CD4-positive, CD25-positive, alpha-beta regulatory T cell (primary cell): ENCODE measurements at places on chromosomes 16 and 17. TPM values are rescaled to one million over a fixed set of nuclear protein-coding genes. Genes with fewer than 3 reads are reported as not detected.

GRCh38 chr17:20153231-20153630 lies 144.1 kb downstream of the SPECC1 start:
- DNase-seq, result no peak
- H3K4me3 ChIP-seq, result no peak overlapping the region
- no peak overlapping the region for H3K27ac ChIP-seq
- no peaks in the 10 kb centered on the region for H3K36me3 ChIP-seq

DNA sequence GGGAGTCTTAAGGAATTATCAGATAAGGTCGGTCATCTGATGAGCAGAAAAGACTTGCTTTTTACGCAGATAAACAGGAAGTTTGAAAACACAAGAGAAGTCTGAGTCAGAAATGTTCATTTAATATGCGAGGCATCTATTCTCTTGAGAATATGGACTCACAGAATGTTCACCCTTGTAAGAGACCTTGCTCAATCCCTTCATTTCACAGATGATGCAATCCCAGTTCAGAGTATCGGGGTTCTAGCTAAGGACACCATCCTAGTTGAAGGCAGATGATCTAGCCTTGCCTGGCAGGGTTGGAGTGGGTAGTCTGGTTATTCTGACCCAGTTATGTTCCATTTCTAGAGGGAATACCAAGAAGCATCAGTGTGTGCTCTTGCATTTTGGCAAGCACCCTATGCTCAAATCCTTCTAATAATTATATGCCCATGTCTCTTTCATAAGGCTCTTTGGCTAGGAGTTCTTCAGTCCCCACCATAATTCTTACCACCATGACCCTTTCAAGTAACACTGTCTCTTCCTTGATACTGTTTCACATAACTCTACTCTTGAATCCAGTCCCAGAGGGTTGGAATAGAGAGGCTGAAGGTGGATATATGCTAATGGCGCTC lies 42.5 kb downstream of the YPEL2 start:
- no peak for DNase-seq
- no peaks in the 10 kb centered on the region for H3K27me3 ChIP-seq
- peak overlapping the region; percentile 66 for H3K27ac ChIP-seq
- H3K4me1 ChIP-seq, result peaks cover 63% of the 10 kb centered on the region
- H3K4me3 ChIP-seq, result peak overlapping the region; percentile 75

GRCh38 chr16:22355487-22355908 lies 18.9 kb downstream of the CDR2 start:
- peak overlapping the region; percentile 66 for H3K4me3 ChIP-seq
- peaks cover 31% of the 10 kb centered on the region for H3K36me3 ChIP-seq
- H3K27ac ChIP-seq, result peak overlapping the region; percentile 70
- peaks cover 79% of the 10 kb centered on the region for H3K4me1 ChIP-seq

- no peaks in the 10 kb centered on the region for H3K4me1 ChIP-seq
- no peaks in the 10 kb centered on the region for H3K27me3 ChIP-seq
- no peak for DNase-seq
- no peak overlapping the region for H3K27ac ChIP-seq
Measured at GRCh38 chr16:52068447-52069074, 478.4 kb downstream of the TOX3 start.

The STXBP4 gene
- 3.0 TPM for polyA plus RNA-seq

DNA sequence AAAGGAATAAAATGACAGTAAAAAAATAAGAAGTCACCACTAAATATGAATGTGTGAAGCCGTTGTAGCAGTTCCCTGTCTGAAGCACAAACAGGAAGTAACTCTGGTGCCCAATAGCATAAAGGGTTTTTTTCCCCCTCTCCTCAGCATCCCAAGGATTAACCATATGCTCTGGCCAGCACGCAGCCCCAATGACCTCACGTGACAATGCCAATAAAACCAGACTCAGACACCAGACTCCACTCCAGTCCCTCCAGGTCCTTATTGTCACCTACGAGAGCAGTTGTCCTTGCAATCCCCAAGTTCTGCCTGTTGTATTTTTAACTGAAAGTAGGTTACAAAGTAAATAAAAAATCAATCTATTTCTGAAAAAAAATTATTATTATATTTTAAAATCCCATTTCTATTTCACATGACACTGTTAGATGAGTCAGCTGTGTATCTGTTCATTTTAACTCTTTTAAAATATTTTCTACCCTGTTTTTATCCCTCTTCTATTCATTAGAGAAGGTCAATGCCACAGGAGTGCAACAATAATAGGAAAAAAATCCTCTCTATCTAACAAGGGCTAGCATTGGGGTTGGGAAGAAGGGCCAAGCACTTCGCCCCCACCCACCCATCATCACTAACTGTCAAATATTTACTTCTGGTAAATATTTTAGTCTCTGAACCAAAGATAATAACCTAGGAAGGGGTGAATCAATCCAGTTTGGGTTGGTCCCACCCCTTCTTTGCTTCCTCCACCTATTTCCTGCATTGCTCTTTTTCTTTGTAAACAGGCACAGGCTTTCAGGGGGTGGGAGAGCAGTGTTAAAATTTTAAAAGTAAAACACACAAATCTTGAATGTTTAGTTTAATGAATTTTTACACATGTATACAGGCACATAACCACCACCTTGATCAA lies 6.6 kb downstream of the PRAC1 start:
- peaks cover 40% of the 10 kb centered on the region for H3K27me3 ChIP-seq
- peaks cover 22% of the 10 kb centered on the region for H3K4me1 ChIP-seq
- no peak for DNase-seq
- no peak overlapping the region for H3K27ac ChIP-seq

The HSD11B2 gene
- polyA plus RNA-seq, result not detected

DNA sequence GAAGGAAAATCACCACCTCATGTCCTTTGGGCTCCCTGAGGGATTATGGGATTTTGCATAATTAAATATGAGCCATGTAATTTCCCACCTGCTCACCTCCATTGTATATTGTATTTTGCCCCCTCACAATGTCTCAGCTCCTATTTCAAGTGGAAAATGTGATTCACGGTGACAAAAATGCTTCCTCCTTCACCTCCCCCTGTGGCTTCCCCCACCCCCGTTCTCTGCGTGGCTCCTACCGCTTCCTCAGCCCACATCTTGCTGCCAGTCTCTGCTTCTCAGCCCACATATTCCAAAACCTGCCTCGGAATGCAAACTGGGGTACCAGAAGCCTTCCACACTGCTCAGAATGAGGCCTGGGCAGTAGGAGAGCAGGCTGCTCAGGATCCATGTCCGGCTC lies 394.5 kb upstream of the C16orf82 start:
- H3K27me3 ChIP-seq, result no peaks in the 10 kb centered on the region
- H3K36me3 ChIP-seq, result no peaks in the 10 kb centered on the region
- no peak for DNase-seq

The PFN1 gene
- polyA plus RNA-seq, result 2,129 TPM

The RDM1 gene
- polyA plus RNA-seq, result not detected

GRCh38 chr17:60989379-60989778 lies 311.7 kb downstream of the BCAS3 start:
- H3K4me3 ChIP-seq, result no peak overlapping the region
- no peak for DNase-seq
- no peaks in the 10 kb centered on the region for H3K4me1 ChIP-seq
- no peaks in the 10 kb centered on the region for H3K27me3 ChIP-seq
- H3K27ac ChIP-seq, result no peak overlapping the region
- H3K36me3 ChIP-seq, result peaks cover 4% of the 10 kb centered on the region

The CDRT15 gene
- not detected for polyA plus RNA-seq

The ZMYND15 gene
- polyA plus RNA-seq, result not detected

The MPG gene
- polyA plus RNA-seq, result 82.7 TPM
